Activated naive CD4-positive, alpha-beta T cell (primary cell): ENCODE measurements at places on chromosomes 1 and 21.

DNA sequence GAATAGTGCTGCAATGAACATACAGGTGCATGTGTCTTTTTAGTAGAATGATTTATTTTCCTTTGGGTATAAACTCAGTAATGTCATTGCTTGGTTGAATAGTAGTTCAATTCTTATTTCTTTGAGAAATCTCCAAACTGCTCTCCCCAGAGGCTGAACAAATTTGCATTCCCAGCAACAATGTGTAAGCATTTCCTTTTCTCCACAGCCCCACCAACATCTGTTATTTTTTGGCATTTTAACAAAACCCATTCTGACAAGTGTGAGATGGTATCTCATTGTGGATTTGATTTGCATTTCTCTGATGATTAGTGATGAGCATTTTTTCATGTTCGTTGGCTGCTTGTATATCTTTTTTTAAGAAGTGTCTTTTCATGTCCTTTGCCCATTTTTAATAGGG lies 21.9 kb upstream of the EEIG2 start:
- no peak for DNase-seq

DNA sequence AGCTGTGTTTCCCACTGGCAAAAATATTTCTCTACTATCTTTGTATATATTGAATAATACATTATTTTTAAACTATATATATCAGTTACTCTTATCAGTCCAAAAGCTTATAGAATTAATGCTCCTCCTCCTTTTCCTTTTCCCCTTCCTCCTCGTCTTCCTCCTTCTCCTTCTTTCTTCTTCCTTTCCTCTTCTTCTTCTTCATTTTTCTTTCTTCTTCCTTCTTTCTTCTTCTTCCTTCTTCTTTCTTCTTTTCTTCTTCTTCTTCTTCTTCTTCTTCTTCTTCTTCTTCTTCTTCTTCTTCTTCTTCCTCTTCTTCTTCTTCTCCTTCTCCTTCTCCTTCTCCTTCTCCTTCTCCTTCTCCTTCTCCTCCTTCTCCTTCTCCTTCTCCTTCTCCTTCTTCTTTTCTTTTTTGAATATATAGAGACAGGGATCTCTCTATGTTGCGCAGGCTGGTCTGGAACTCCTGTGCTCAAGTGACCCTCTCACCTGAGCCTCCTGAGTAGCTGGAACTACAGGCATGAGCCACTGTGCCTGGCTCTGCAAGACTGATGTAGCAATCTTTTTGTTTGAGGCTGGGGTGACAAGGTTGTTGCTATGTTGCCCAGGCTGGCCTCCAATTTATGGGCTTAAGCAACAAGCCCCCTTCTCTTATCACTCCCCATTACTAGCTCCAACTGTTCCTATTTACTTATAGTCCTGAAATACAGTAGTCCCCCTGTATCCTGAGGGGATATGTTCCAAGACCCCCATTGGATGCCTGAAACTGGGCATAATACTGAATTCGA lies 47.4 kb downstream of the MAGI3 start:
- DNase-seq = no peak

DNA sequence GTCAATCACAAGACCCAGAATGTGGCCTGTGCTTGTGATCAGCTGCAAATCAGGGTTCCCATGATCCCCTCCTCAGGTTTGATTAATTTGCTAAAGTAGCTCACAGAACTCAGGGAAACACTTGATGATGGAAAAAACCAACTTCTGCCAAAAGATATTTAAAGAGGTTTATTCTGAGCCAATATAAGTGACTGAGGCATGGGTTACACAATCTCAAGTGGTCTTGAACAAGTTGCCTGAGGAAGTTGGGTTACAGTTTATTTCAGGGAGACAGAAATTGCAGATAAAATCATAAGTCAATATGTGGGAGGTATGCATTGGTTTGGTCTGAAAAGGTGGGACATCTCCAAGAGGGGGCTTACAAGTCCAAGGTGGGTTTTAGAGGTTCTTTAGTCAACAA lies 243.1 kb downstream of the S1PR1 start:
- DNase-seq = no peak

DNA sequence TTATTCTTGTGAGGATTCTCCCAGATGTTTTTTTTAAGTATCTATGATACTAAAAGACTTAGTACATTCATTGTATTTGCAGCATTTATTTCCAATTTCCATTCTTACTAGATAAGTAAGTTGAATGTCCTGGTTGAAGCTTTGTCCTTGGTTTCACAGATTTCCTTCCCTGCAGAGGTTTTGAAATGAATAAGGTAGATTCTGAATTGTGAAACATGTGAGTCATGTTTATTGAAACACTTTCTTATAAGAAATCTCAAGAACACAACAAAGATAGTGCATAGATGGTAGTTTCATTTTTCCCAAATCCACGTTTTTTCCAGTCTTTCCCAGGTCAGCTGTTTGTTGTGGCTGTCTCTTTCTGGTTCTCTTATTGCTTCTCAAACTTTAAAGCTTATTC lies 24.8 kb downstream of the GABPA start:
- DNase-seq = no peak

DNA sequence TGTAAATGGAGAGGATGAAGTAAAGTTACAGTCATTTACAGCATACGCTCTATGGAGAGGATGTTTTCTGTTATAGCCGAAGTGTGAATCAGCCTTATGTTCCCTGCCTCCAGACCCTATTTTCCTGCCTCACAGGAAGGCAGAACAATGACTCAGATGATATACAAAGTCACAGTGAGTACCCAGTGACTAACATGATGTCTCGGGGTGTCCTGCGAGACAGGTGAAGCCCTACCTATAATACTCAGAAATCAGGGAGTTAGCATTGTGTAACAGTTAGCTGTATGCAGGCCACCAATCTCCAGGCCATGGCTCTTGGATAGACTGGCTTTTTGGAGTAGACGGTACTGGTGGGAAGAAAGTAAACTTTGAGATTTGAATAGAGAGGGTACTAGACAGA lies 55.6 kb upstream of the FBXO28 start:
- DNase-seq = no peak

DNA sequence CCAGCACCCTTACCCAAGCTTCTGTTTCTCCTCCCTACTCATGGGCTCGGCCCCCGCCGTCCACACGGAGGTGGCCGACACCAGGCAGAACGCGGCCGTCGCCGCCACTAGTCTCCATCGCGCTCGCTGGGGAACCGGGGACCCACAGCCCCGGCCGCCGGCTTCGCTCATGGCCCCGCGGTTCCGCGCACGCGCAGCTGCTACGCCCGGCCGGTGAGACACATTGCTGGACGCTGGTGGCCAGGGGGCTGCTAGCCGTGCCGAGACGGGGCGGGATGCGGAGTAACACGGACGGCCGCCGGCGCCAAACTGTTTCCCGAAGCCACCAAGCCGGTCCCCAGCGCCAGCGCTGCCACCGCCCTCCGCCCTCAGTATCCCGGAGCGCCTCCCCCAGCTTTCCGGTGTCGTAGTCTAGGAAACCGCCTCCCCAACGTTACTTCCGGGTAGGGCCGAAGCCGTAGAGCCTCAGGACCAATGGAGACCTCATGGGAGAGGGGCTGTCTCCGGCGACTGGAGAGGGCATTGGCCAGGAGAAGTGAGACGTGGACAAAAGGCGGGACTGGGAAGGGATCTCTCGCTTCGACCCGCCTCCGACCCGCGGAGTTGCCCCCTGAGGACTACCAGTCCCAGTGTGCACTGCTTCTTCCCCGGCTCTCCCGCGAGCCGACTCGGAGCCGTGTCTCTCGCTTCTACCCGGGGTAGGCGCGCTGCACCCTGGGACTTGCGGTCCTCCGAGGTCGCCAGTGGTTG lies at the start of gene EDEM3:
EDEM3 (minus strand) TSS at position 383 of the 750 bp plus-strand sequence; CDS start at position 171, 212 bp downstream.
- peak; percentile 94 for DNase-seq

- no peak for DNase-seq
Observed at GRCh38 chr1:13825033-13825432, 125.0 kb downstream of the PRDM2 start.

DNA sequence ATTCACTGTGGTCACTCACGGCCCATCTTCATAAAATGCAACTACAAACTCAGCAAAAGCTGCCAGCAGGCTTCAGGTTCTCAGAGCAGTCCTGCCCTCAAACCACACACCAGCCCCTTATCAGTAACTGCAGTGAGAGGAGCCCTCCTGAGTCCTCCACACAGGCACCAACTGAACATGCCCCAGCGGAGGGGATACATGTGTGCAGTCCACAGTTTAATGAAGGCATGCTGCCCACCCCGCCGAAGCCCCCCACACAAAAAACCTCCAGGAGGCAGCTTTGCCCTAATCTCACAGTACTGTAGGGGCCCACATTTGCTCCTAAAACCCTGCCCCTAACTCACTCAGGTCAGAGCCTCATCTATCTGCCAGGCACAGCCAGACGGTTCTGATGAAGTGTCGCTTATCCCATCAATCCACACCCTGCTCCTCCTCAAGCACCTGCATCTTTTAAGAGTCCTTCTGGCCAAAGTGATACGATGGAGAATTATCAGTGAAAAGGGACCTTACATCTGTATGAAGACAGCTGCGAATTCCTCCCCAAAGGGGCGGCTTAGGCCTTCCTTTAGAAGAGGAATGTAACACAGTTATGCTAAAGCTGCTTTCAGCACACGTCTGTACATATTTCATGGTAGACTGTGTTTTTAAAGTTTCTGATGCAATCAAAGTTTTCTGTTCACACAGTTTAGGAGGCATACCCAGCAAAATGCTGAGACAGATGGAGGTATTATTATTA lies 3.5 kb downstream of the ABCB10 start:
- DNase-seq = no peak

GRCh38 chr1:51664421-51665240 lies 47.7 kb downstream of the OSBPL9 start:
- no peak for DNase-seq

DNA sequence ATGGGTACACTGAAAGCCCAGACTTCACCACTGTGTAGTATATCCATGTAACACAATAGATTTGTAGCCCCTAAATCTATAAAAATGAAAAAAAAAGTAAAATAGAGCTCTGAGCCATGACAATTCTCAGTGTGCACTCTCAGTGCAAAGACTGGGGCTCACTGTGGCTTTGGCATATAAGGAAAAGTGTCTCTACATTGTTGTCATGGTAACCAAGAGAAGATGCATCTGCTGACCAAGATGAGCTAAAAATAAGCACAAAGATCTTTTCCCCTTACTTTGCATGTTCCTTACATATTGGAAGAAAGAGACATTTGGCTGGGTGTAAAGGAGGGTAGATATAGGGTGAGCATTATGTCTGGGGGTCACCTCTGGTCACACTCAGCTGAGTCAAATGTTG lies 12.0 kb downstream of the PGLYRP4 start:
- DNase-seq = no peak

GRCh38 chr1:94362466-94363058 lies 55.6 kb upstream of the ABCD3 start:
- no peak for DNase-seq

DNA sequence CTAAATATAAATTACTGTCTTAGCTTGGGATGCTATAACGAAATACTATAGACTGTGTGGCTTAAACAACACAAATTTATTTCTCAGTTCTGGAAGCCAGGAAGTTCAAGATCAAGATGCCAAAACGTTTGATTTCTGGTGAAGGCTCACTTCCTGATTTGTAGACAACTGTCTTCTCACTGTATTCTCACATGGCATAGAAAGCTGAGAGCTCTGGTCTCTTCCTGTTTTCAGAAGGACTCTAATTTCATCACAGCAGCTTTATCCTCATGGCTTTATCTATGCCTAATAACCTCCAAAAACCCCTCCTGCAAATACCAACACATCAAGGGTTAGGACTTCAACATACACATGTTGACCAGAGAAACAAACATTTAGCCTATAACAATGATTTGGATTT lies 1795.5 kb downstream of the MRPL39 start:
- no peak for DNase-seq

DNA sequence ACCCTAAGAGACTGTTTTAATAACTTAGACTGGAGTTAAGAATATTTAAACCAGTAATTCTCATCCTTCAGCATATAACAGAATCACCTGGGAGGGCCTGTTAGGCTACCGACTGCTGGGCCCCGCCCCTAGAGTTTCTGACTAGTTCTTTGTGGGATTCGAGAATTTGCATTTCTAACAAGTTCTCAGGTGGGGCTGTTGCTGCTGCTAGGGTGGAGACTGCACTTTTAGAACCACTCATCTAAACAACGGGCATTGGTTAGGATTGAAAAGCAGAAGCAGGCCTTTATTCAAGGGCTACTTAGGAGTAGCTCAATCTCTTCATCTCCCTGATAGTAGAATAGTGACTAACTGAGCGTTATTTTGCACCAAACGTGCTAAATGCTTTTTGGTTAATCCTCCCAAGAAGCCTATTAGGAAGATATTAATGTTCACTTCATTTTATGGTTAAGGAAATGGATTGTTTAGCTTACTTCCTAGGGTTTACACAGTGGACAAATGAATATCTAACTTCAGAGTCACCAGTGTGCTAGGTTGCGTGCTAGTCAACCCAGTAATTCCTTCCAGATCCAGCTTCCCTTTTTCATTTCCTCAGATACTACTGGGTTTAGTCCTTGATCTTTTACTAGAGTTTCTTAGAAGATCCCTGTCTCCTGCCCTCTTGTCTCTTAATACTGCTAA lies 31.1 kb upstream of the UAP1 start:
- no peak for DNase-seq

DNA sequence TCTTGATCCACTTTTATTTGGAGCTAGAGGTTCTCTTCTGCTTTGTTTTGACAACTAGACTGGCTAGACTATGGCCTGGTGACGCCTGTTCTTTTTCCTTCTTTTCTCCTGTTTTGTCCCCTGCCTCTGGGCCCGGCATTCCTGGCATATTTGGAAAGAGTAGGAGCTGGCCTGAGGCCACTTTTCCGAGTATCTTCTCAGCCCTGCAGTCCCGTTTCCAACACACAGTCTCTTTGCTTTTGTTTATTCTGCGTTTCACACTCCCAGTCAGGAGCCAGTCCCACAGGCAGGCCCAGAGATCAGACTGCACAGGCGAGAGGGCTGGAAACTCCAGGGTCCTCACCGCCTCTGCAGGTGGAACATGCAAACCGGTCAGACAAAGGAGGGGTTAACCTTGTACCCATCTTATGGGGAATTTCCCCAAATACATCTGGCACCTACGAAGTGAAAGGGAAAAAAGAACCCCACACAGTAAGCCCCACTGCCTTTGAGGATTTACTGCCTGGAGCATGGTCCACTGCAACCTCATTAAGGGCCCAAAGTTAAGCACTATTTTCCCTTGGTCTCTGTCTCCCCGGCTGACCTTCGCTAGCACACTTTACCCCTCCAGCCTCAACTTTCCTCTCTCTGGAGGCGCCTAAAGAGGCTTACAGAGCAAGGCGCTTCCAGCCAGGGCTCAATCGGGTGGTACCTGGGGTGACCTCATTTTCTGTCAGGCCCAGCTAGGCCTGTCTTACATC lies 141.1 kb downstream of the TOMM20 start:
- DNase-seq = no peak
